ENCODE measurements at places on chromosomes 7 and 10.

GRCh38 chr7:12174931-12175330, 36.2 kb upstream of the TMEM106B start:
- DNase-seq, result no peak

DNA sequence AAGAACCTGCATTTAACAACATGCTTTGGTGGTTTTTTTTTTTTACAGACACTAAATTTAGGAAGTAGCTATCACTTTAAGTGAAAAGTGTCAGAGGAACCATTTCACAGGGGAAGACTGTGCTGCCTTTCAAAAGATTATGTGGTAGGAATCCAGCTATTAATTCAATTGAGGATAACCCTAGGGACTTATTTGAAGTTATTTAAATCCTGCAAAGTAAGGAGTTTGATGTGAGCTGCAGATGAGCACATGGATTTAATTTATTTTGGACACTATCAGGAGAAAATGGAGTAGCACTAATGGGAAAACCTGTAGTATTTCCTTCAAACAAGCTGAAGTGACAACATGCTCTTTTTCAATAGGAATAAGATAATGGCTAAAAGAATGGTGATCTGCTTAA, 419.8 kb downstream of the ANKRD7 start:
- DNase-seq, result peak; percentile 19

DNA sequence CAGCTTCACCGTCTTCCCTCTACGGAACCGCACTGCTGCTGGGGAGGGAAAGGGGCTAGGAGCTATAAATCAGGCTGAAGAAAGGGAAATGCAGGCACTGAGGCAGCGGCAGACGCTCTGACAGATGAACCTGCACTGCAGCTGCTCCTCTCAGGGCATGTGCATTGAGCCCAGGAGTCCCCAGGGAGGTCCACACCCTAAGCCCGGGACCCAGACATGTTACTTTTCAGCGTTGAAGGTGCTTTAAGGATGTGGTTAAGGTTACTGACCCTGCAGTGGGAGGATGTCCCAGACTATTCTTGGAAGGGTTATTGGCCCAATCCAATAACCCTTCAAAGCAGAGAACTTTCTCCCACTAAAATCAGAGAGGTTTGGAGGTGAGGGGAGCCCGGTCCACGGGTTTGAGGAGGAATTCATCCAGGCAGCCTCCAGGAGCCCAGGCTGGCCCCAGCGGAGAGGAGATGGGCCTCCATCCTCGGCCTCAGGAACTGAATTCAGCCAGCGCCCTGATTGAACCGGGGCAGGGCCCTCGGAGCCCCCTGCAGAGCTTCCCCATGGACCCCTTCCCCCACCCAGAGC, 75.4 kb downstream of the ADARB2 start:
- DNase-seq, result no peak

DNA sequence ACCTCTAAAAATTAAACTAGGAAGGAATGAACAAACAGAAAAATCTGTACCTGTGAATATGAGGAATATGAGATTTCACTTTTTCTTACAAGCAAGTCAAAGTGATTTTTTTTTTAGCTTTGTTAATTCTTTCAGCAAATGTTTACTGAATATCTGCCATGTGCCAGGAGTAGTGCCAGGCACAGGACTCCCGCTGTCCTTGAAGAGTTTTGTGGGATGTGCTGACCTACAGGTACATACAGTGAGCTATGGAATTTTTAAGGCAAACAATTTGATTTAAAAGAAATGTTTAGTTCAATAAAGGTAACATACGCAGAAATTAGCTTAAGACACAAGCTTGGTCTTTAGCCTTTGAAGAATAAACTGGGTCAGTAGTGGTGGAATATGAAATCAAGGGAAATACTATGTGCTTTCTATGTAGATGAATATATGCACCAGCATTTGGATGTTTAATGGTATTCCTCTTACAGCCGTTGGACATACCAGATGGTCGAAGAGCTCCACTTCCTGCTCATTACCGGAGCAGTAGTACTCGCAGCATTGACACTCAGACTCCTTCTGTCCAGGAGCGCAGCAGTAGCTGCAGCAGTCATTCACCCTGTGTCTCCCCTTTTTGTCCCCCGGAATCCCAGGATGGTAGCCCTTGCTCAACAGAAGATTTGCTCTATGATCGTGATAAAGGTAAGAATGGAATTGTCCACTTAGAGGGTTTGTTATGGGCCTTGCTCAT, 102.0 kb downstream of the GLCCI1 start:
- no peak for DNase-seq

GRCh38 chr10:74394416-74394969, 243.5 kb downstream of the ADK start:
- DNase-seq, result peak; percentile 20

- no peak for DNase-seq
Observed at GRCh38 chr10:36224431-36224985, 582.4 kb upstream of the FZD8 start.

DNA sequence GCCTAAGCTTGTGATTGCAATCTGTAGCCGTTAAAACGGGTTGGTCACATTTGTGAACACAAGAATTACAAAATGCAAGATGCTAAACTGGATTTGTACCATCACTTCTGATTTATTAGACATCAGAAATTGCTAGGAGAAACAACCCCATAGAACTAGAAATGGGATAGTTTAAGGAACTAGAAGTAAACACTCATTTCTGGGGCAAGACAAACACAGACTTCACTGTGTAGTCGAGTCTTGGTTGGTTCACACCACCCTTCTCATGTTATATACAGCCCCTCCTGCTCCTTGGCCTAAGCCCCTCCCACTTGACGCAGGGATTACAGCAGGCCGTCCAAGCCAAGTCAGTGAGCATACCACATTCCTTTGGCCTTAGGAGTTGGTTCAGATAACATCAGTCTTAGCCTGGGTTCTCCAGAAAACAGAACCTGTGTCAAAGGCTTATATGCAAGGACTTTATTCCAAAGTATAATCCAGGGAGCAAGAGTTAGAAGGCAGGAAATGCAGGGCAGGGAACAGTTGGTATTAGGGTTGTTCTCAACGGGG, 2.0 kb upstream of the NRAP start:
- peak; percentile 21 for DNase-seq

GRCh38 chr7:1669954-1670893, at the start of gene ELFN1:
Gene ELFN1 (plus strand): TSS chr7:1670277. CDS start chr7:1744597, 74,320 bp downstream.
- no peak for DNase-seq

DNA sequence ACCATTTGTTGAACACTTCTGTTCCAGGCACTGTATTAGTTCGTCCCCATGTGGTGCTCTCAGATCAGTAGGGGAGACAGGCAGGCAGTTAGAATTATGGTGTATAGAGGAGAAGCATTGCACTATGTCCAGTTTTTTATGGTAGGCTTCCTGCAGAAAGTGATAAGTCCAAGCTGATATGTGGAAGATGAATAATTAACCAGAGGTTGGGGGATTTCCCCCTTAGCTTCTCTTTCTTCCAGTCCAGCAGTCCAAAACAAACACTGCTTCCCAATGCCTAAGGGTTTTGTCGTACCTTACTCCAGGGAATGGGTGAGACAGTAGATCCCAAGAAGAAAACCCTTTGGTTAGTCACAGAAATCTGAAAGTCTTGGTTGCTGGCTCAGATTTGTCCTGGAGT, 19.2 kb downstream of the HIF1AN start:
- no peak for DNase-seq

- no peak for DNase-seq
Observed at GRCh38 chr10:69223028-69223342, 2.9 kb downstream of the HKDC1 start.

DNA sequence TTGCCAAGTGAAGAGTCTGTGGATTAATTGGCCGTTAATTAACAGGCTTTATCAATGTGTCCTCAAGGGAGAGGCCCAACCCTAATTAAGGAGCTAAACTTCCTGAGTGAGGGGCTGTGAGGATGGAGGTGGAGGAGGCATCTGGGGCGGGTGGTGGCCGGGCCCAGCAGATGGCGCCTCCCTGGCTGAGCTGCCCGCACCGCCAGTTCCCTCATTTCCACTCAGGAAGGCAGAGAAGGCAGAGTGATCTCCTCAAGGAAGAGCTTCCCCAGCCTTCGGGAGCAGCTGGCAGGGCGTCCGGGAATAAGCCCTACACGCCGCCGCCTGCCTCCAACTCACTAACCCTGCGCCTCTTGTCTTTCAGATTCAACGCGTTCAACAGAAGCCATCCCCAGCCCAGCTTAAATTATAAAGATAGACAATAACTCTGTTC, 112.2 kb downstream of the CYTH3 start:
- DNase-seq, result no peak

- DNase-seq, result no peak
Observed at GRCh38 chr10:132133005-132133404, 53.7 kb upstream of the DPYSL4 start.

GRCh38 chr10:81871558-81871957, 3.4 kb upstream of the NRG3 start:
- no peak for DNase-seq

DNA sequence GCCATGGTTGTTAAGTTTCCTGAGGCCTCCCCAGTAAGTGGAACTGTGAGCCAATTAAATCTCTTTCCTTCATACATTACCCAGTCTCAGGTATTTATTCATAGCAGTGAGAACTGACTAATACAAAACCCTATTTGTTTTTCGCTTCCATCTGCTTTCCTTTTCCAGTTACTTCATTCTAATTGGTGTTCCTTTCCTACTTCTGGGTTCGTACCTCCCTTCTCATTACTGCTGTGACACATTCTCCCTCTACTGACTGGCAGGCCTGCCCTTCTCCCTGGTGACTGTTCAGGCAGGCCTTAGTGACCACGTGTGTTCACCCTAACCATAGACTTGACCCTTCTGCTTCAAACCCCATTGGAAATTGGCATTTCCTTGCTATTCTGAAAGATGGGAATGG, 37.7 kb downstream of the MTURN start:
- no peak for DNase-seq

GRCh38 chr10:92387289-92387940, 96.4 kb downstream of the MARCHF5 start:
- peak; percentile 45 for DNase-seq

GRCh38 chr7:45890902-45891461, 2.7 kb downstream of the IGFBP1 start:
- DNase-seq, result peak; percentile 3

DNA sequence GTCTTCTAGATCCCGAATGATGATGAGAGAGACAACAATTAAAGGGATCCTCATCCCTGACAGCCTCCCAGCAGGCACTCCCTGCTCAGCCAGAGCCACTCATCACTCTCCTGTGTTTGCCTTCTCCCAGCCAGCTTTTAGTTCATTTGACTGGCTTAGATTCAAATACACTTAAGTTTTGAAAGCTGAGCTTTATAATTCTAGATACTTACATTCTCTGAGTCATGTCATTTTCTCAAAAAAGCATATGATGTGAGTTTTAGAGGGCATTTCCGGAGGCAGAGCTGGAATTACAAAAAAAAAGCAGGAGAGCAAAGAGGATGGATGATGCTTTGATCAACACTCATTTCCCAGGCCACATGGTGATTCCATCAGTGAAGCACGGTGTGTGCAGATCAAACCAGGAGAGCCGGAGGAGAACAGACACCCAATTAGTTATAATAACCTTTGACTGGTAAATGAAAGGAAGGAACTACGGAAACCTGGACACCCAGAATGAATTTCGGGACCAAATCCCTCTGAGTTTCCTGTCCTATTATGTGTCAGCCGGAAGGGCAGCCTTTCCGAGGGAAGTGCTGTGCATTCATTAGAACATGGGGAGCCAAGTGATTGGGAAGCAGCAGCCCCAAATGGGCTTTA, 81.5 kb upstream of the HPS1 start:
- no peak for DNase-seq

DNA sequence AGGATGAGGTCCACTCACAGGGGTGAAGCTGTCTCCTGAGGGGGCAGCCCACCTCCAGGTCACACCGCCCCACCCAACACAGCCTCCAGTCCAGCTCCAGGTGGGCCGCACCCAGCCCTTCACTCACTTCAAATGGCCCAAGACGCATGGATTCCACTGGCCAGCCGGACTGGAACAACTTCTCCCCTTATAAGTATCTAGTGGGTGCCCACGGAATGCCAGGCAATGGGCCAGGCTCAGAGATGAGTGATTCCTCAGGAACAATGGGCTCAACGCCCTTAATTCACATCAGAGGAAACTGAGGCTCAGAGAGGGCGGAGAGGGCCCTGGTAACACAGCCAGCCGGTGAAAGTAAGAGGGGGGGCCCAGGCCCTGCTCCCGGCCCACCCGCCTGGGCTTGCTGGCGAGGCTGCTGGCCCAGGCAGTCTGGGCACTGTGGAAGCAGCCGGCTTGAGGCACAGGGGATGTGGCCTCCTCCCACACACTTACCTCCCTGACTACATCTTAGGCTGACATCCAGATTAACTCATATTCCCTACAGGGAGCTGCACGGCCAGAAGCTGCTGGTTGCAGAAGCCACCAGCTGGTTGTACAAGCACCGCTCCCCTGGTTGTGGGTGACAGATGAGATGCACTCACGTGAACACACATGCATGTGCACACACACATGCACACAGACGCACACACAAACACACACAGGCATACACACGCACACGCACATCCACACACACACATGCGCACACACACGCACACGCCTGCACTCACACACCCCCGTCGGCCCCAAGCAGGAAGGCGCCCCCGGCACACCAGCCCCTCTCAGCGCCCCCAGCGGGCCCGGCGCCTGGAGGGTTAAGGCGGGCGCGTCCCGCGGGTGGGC, 1.0 kb upstream of the FAM20C start:
- DNase-seq, result peak; percentile 55

DNA sequence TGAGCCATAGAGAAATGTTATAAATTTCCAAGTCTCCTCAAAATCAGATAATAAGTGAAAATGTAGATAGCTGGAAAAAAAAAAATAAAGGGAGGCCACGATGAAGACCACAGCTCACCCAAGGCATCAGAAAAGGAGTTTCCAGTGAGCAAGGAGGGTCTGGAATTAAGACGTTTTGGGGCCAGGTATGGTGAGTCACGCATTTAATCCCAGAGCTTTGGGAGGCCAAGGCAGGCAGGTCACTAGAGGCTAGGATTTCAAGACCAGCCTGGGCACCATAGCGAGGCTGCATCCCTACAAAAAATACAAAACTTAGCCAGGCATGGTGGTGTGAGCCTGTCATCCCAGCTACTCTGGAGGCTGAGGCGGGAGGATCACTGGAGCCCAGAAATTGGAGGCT, 65.5 kb downstream of the ASB13 start:
- DNase-seq, result no peak

- DNase-seq, result peak; percentile 56
Observed at GRCh38 chr10:43689618-43689954, 40.9 kb upstream of the ZNF32 start.

DNA sequence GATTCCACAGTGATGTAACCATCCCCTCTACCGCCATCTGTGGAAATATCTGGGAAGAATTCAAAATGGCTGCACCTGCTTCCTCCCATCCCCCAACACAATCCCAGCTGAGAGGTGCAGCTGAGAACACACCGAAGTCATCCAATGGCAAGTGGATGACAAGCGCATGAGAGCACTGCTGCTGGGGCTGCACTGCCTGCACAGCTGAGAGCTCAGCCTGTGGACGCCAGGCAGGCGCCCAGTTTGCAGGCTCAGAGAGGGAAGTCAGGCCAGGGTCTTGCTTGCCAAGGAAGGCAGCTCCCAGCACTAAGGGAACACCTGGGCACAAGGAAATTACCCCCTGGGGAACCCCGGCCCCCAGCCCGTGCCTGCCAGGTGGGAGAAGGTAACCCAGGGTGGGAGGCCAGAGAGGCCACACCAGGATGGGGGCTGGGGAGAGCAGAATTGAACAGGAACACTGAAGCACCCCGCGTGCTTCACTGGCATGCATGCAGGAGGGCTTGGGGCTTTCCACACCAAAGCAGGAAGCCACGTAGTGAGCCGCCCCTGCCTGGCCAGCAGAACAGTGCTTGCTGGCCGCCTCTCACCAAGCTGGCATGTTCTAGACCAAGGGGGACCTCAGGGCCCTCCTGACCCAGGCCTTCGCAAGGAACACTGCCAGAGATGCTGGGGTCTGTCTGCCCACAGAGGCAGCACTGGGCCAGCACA, 46.2 kb downstream of the FAM53B start:
- DNase-seq, result no peak

- DNase-seq, result no peak
Observed at GRCh38 chr7:150949971-150950491, 28.1 kb downstream of the KCNH2 start.

Measured in MV-4-11 (cell line).